Ureter (tissue), 1 donor: ENCODE measurements at places on chromosomes 4 and X. TPM values are rescaled to one million over a fixed set of nuclear protein-coding genes. Genes with fewer than 3 reads are reported as not detected.

GRCh38 chrX:16870862-16871815 lies 977 bp upstream of the RBBP7 start:
- peak; percentile 62 for DNase-seq

DNA sequence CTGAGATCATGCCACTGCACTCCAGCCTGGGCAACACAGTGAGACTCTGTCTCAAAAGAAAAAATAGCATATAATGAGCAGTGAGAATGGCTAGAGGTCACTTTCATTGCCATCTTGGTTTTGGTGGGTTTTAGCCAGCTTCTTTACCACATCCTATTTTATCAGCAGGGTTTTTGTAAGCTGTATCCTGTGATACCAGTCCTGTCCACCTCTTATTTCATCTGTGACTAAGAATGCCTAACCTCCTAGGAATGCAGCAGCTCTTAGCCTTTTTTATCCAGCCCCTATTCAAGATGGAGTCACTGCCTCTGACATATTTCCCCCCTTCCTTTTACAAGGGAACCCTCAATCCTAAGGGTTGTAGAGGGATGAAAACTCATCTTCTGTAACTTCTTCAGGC lies 26.1 kb upstream of the IGFBP7 start:
- DNase-seq, result no peak

DNA sequence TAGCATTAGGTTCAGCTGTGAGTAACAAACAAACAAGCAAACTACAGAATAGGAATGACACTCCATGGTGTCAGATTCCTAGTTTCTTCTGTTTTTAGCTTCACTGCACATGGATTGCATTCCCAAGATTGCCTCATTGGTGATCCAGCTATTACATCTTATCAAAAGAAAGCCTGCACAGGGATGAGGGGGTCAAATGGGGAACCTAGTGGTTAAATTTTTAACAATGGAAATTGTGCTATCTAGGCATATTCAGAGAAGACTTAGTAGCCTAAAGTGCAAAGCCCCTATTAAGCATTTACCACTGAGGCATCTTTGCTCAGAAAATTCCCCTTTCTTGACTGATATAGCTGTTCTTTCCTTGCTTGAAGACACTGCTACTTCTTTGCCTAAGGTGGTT lies 3.9 kb upstream of the TTC29 start:
- no peak for DNase-seq

DNA sequence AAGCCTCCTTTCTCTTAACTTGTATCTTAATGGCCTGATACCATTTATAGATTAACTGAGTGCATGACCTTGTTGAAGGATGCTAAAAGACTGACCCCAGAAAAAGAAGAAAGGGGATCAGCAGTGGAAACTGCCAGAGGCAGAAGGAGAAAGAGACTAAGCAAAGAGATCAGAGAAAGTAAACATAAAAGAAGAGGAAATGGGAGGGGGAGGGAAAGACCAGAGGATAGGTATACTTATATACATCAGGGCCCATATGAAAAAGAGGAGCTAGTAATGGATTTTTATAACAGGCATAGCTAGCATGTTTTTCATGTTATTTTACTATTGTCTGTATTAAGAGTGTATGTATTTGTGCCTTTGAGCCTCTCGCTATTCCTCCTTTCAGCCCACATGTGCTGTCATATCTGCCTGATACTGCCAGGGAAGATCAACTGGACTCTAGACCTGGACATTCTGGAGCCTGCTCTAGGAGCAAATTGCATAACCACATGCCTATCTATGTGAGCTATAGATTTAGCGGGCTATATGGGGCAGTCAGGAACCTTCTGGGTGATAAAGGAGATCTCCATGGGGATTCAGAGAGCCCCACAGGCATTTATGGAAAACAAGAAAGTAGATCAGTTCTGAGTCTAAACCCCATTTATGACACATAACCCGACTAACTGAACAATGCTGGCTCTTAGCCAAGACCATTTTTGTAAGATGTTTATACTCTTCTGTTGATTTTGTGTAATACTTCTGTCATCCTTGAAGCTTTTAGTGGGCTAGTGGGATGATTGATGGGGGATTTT lies 13.4 kb upstream of the SNX12 start:
- DNase-seq, result no peak

DNA sequence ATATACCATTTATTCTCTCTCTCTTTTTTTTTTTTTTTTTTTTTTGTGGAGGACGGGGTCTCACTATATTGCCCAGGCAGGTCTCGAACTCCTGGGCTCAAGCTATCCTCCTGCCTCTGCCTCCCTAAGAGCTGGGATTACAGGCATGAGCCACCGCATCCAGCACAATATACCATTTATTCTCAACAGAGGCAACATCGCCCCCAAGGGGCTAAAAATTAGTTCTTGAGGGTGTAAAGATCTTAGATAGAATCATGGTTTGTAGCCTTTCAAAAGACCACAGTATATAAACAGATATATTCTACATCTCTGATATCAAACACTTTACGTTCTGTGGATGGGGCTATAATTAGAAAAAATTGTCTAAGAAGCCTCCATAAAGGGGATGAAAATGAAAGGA lies 39.8 kb upstream of the TCEAL2 start:
- no peak for DNase-seq

Gene CT47C1
- total RNA-seq, result not detected

- no peak for DNase-seq
Measured at GRCh38 chr4:14862891-14863290, 139.4 kb upstream of the CPEB2 start.

Gene TKTL2
- not detected for total RNA-seq

Gene MAGEA6
- not detected for total RNA-seq

DNA sequence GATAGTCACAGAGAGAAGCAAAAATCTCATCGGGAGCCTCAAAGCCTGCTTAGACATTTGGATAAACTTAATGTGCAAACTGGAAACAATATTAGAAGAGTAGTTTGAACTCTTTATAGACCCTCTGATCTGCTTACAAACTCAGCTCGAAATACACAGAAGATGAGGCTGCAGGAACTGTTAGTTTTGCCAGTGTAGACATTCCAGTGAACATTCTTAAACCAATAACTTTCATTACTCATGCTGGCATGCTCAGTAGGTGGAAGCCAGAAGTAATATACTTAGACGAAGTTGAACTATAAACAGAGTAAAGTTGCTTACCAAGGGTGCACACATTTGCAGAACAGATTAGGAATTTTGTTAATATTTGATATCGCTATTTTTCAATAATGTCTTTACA lies 303.5 kb downstream of the ANKRD50 start:
- DNase-seq, result no peak

DNA sequence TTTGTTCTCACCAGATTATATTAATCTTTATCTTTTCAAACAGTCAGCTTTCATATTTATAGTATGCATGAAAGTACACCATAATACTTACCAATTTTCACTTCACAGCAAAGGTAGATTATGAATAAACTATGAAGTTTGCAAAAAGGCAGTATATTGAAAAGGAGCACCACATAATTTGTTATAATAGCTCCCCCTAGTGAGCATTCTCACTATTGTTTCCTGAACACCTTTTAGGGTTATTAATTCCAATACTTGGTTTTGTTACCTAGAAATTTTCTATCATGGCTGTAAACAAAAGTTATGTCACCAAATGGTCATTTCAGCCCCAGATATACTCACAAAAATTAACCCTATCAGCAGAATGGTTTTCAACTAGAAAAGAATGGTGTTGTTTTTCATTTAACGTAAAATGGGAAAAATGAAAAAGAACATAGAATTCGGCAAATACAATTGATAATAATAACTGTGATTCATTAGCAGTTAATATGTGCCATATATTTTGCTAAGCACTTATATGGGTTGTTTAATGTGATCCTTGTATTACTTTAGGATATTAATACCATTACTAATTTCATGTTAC lies 30.2 kb upstream of the NKX6-1 start:
- no peak for DNase-seq

Gene KCNIP4
- total RNA-seq, result 1.7 TPM

DNA sequence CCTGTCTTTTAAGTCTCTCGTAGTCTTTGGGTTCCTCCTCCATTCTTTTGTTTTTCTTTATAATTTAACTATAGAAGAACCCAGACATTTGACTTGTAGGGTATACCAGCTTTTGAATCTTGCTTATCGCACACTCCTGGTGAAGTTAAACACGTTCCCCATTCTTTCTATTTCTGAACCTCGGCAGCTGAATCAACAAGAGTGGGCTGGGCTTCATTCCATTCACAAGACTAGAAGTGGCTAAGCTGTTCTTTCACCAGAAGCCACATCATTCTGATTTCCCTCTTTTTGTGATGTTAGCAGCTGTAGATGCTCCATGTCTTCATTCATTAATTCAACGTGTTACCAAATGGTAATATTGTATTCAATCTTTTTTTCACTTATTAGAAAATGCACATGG lies 167.9 kb downstream of the CORIN start:
- no peak for DNase-seq

Gene IQSEC2
- total RNA-seq, result 31.7 TPM

Gene NXF2B
- not detected for total RNA-seq

Gene SMR3B
- total RNA-seq, result not detected

GRCh38 chrX:136262812-136263315 lies 11.7 kb upstream of the MAP7D3 start:
- no peak for DNase-seq

DNA sequence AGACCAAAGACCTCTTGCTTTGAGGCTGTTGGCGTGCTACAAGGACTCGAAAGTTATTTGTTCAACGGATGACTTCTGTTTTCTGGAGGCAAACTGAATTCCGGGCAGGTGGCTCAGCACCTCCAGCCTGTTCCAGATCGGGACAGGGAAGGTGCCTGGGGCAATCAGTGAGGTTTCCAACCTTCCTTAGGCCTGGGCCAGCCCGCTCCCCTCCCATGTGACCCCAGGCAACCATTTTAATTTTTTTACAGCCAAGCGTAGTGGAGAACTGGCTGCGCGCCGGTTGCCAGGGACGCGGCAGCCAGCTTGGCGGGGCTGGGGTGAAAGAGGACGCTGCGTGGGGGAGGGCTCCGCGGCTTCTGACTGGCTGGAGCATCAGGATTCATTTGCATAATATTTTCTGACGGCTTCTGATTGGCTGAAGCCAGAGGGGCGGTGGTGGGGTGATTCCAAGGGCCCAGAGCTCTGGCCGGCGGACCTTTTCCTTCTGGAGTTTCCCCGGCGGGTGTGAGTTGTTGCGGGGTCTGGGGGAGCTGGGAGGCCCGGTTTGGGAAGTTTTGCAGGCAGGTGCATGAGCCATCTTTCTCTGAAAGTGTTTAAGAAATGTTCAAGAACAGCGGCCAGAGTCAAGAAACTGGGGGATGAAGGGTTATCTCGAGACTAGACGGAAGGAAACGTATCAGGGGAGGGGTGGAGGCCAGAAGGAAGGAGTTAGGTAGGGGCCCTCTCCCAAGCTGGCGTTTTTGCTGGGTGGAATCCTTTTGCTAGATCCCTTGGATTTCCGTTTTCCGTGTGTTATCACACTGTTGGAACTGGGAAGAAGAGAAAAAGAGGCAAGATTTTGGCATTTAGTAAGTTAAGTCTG lies at the start of gene MID1IP1:
TSS of gene MID1IP1 (plus strand) at position 479 of the 865 bp plus-strand sequence. CDS start 3,488 bp downstream, outside the sequence.
- peak; percentile 92 for DNase-seq

GRCh38 chr4:2526559-2526958 lies 9.9 kb upstream of the FAM193A start:
- no peak for DNase-seq

DNA sequence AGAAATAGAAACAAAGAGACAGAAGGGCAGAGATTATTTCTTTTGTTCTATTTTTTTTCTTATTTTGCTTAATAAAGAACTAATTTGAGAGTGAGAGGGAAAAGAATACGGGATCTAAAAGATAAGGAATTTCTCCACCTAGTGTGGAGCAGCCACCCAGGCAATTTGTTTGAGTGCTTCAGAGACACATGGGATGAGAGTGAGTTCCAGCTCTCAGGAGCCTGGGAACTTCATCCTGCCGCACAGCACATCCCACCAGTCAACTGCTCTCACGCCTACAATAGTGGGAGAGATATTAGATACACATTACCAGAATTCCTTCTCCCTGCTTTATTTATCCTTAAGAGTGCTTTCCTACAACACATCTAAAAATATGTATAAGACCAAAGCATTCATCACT lies 946.4 kb downstream of the PDHA2 start:
- no peak for DNase-seq

GRCh38 chrX:118506805-118507480 lies 11.3 kb downstream of the DOCK11 start:
- DNase-seq, result no peak

DNA sequence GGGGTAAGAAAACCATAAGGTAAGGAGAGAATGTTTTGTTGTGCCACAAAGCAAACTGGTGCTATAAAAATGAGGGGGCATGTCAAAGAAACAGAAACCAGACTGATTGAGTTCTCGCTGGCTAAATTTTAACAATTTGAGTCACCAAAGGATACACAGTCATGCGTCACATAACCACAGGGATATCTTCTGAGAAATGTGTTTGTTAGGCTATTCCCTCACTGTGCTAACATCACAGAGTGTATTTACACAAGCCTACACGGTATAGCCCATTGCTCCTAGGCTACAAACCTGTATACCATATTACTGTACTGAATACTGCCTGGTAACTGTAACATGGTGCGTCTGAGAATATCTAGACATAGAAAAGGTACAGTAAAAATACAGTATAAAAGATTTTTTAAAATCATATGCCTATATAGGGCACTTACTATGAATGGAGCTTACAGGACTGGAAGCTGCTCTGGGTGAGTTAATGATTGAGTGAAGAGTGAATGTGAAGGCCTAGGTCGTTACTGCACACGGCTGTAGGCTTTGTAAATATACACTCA lies 50.1 kb downstream of the FBXW7 start:
- no peak for DNase-seq

Gene VCX
- not detected for total RNA-seq

- no peak for DNase-seq
Measured at GRCh38 chr4:85402371-85402770, 72.6 kb upstream of the ARHGAP24 start.

DNA sequence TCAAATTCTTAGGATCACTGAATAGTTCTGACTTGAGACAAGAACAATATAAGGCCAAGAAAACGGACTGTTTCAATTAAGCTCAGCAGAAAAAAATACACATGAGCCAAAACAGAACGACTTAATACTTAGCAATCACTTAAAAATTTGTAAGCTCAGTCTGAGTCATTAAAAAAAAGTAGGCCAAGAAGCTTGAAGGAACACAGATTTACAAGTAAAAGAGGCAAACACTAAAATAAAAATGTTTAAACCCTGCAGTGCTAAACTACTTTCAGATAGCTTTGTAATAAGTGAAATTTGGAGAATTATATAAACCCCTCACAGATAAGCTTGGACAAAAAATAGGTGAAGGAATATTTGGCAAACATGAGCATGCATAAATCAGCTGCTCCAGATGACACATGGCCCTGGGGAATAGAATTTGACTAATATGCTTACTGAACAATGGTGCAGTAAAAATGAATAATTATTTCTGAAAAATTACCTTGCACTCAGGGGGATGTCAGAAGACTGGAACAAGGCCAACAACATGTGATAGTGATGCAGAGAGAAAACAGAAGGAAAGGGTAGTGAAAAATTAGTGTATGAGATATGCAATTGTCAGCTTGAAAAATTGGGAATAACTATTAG lies 49.6 kb downstream of the LNX1 start:
- DNase-seq, result no peak

Gene KLHL2
- total RNA-seq, result 23.7 TPM

Gene SERTM2
- 5.6 TPM for total RNA-seq

Gene BEX1
- 2.4 TPM for total RNA-seq
